M059J (cell line): ENCODE measurements at places on chromosomes 4 and X.
A peak's percentile ranks its signal among the peaks of the same experiment; 100 is the strongest.

- no peak for DNase-seq
Measured at GRCh38 chrX:140229191-140229590, 263.9 kb upstream of the CXorf66 start.

DNA sequence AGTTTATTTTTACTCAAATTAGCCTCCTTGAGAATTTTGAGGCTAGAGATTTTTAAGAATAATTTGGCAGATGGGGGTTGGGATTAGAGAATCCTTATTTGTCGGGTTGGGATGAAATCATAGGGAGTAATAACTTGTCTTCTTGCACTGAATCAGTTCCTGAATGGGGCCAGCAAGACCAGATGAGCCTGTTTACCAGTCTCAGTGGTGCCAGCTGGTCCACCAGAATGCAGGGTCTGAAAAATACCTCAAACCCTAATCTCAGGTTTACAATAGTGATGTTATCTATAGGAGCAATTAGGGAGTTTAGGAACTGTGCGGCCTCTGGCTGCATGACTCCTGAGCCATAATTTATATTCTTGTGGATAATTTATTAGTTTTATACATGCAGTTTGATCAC is 705.9 kb upstream of the AGA start:
- DNase-seq, result no peak

DNA sequence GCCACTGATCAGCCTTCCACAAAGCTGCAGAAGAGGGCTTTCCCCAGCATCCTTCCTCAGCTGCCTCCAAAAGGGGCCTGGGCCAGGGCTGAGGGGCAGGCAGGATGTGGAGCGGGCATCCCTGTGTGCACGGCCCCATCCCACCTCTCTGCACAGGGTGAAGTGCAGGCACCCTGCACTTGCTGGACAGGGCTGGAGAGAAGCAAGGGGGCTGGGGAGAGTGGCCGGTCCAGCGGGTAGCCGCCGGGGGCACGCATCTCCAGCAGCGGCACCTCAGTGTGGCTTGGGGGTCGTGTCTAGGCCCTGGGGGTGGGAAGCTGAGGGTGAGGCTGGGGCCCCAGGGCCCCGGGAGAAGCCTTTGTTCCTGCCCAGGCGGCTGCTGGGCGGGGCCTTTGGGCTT is 3.0 kb downstream of the AVPR2 start:
- no peak for DNase-seq

- DNase-seq, result no peak
Measured at GRCh38 chr4:123553279-123553678, 156.7 kb downstream of the SPRY1 start.

DNA sequence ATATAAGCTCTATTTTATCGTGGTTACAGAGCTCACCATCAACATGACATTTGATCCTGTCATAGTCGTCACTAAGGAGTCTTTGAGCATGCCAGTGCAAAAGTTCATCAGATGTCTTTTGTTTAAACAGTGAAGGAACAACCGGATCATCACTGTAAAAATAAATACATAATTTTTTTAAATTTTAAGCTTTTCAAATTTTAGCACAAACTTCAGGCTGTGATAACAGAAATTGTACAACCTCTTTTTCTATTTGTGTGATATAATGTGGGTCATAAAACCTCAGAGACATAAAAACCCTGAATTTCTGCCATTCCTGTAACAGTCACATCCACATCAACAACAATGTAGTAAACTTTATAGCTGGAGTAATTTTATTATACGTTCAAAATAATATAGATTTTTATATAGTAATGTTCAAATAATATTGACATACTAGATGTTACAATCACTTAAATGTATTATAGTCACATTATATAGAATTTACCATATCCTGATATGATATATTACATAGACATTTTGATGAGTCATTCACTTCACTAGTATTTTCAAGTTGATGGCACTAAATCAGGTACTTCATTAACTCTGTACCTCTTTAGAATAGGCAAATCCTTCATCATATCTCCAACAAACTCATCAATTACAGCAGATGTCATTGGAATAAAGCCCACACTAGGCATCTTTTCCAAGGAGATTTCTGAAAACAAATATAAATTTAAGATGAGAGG is 47.7 kb downstream of the DDX60L start:
- DNase-seq, result no peak

GRCh38 chr4:173777921-173778320 is 247.9 kb upstream of the HAND2 start:
- no peak for DNase-seq

GRCh38 chr4:120418146-120418545 is 351.5 kb upstream of the MAD2L1 start:
- DNase-seq, result no peak

DNA sequence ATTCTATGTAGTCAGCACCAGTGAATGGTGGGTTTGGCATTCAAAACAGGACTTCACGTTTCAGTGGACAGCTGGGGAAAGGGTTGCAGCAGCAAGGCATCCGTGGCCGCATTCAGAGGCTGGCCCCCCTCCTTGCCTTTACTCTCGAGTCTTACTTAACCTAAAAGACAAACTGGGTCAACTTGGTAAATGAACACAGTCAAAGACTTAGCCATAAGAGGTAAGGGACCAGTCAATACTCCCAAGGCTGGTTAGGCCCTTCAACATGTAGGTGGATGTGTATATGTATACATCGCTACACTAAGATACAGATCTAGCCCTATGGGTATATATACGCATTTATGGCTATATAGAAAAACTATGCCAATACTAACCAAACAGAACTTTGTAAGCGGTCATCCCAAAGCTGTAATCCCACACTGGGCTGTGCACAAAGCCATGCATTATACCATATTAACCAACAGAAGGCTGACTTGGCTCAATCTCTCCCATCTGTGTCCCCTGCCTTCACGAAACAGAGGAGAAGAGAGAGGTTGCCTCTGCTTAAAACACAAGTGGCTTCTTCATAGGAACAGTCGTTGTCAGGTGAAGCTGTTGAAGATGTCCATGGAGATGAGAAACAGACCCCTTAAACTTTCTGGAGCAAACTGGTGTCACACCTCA is 61.9 kb downstream of the TSC22D3 start:
- DNase-seq, result no peak

- DNase-seq, result no peak
Measured at GRCh38 chr4:52716364-52717151, 34.7 kb downstream of the ERVMER34-1 start.

- no peak for DNase-seq
Measured at GRCh38 chr4:100708776-100709175, 191.0 kb upstream of the EMCN start.

GRCh38 chr4:38120772-38121171 is 160.6 kb downstream of the PTTG2 start:
- no peak for DNase-seq

DNA sequence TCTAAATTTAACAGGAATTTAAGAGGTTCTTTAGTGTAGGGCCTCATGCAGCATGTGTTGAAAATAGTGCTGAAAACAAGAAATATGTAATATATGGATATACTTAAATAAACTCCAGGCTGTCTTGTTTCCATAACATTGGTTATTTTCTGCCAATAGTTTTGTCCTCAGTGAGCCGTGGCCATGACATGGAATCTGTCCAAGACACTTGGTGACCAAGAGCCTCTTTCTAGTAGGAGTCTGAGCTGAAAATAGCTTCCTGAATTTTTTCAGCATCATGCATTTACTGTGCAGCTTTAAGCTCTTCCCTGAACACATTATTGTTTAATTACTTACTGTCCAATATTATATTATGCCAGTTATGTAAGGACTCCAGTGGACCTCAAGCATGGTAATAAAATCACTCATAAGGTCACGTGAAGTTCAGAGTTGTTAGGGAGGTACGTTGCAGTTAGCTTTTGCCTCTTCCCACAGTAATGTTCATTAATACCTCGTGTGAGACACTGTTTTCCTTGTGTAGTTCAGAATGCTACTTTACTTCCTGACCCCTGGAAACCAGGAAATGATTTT is 488.2 kb downstream of the GRID2 start:
- no peak for DNase-seq

DNA sequence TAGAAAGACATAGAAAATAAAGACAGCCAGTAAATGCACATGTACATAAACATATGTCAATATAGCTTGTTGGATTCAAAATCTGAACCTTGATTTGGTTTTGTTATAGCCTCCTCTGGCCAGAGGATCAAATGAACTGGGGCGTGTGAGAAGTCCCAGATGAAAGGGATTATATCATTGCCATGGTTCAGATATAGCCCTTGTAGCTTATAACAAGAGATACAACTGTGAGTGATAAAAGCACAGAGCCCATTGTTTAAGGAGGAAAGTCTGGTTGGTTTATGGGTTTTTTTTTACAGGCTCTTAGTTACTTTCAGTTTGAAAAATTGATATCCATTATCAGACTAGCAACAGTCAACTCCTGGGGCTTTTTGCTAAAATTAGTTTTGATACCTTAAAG is 101.7 kb upstream of the GLRA2 start:
- no peak for DNase-seq

GRCh38 chrX:150211988-150212387 is 151.1 kb upstream of the MAMLD1 start:
- DNase-seq, result peak; percentile 32

DNA sequence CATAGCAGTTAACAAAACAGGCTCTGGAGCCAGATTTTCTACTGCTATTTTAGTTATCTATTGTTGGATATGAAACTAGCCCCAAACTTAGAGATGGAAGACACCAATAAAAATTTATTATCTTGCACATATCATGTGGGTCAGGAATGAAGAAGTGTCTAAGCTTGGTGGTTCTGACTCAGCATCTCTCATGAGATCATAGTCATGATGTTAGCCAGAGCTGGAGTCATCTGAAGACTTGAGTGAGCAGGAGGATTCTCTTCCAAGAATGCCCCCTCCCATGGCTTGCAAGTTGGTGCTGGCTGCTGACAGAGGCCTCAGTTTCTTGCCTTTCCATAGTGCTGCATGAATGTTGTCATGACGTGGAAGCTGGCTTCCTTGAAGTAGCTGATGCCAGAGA is 68.2 kb upstream of the TAPT1 start:
- peak; percentile 16 for DNase-seq

- no peak for DNase-seq
Measured at GRCh38 chr4:10571909-10572308, 112.7 kb downstream of the CLNK start.

GRCh38 chr4:136812100-136812880 is 720.0 kb downstream of the PCDH18 start:
- no peak for DNase-seq

- no peak for DNase-seq
Measured at GRCh38 chr4:146709956-146710355, 71.3 kb downstream of the POU4F2 start.

- peak; percentile 93 for DNase-seq
Measured at GRCh38 chrX:104335756-104336155, 81.0 kb upstream of the ESX1 start.

- no peak for DNase-seq
Measured at GRCh38 chr4:26323821-26324220, 3.0 kb downstream of the RBPJ start.

DNA sequence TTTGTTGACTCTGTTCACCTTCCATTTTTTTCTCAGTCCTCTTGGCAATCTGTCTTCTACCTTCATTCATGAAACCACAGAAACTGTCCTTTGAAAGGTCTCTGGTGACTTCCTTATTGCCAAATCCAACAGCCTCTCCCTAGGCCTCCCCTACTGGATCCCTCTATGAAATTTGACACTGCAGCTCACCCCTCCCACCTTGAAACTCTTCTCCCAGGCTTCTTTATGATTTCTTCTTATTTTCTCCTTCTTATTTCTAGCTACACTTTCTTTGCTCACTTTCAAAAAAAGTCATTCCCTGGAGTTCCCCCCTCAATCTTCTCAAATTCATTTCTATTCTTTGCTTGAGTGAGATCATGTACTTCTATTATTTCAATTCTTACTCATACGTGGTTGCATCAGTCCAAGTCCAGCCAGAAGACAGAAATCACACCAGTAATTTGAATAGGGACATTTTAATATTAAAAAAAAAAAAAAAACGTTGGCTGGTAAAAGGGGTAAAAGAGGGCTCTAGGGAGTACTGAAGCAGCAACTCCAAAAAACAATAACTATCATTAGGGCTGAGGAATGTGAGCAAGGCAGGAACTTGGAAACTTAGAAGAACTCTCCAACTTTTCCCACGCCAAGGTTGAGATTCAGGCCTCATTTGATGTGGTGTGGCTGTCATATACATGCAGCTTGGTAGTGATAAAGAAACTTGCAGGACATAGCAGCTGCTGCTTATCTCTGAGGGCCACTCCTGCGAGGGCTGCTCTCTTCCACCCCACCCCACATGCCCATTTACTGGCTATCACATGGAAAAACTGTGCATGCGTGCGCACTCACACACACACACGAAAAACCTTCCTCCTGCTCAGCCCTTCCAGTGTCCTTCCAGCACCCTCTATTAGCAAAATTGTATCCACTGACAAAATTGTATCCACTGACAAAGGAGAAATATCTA is 169.8 kb upstream of the GALNT7 start:
- peak; percentile 41 for DNase-seq

DNA sequence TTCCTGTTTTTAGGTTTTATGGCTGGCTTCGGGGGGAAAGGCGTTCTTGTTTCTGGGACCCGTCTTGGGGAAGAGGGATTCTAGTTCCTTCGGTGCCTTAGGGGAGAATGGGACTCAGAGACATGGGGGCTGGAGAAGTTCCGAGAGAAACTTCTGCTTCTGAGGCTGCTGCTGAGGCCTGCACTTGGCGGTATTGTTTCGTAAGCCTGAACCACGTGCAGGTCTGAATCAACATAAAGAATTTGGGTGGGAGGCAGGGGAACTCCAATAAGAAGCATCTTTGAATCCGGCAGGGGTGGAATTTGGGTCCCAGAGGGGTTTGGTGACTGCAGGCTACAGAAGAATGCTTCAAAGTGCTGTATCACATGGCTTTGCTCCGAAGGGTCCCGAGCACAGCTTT is 15.1 kb downstream of the XG start:
- no peak for DNase-seq

GRCh38 chr4:187224560-187224959 is 500.9 kb upstream of the FAT1 start:
- no peak for DNase-seq

- no peak for DNase-seq
Measured at GRCh38 chr4:24559889-24560288, 24.5 kb downstream of the DHX15 start.

DNA sequence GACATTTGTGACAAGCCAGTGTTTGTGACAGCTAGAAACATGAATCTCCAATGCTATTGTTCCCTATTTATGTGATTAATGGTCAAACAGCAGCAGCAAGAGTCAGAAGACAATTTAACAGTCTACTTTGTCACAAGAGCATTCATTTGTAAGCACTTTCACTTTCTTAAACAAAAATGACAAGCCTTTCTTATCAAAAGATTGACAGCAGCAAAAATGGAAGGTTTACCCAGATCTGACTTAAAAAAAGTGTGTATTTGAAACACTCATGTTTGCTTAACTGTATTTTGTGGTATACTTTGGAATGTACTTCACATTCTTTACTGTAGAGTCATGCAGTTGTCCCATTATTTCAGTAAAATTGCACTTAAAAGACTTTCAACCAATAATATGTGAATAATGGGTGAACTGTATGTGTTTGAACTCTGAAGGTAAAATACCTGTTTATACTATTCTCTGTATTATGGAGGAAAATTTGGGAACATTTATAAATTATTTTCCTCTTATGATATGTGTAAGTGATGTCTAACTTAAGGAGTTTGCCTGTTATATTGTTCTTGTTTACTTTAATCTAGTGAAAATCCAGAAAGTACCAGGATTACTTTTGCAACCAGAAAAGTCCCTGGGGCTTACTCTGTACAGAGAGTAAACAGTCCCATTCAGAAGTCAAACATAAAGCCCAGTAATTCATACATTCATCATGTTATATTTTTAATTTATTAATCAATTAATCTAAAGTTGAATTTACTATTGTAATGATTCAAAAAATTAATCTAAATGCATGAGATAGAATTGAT is 314.9 kb upstream of the TRAM1L1 start:
- peak; percentile 81 for DNase-seq

GRCh38 chrX:2449135-2449886 is 51.5 kb downstream of the DHRSX start:
- no peak for DNase-seq
